Activated gamma-delta T cell treated with anti-CD3 and anti-CD28 coated beads, Interleukin-2, amount 50 U/mL, for 16 hours (primary cell): ENCODE measurements at places on chromosomes 3 and 15.

DNA sequence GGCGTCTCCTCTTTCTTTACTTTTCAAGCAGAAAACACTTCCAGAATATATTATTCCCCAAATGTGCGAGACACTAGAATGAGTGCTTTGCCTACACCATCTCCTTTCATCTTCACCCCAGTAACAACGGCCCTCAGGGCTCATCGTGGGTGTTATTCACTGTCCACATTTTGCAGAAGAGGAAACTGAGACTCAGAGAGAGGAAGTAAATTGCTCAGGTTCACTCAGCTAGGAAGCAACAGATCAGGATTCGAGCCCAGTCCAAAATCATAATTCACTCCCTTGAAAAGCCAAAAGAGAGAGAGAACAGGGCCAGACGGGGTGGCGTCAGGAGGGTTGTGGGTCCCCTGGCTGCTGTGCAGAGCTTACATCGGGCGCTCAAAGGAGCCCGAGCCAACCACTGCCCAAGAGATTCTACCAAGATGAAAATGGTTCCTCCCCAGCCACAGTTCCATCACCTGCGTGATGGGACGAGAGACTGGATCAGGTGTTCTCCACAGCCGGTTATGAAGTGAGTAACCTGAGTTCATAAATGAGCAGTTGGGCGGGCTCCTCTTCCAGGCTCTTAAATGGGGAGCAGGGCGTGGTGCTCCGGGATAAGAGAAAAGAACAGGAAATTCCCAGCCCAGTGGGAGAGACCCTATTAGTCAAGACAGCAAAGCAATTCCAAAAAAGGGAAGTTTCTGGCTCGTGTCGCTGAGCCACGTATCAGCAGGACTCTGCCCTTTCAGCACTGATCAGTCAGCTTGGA lies 48.6 kb upstream of the FLNB start:
- DNase-seq, result no peak

- no peak for DNase-seq
Observed at GRCh38 chr15:89144491-89144890, 56.2 kb downstream of the ABHD2 start.

DNA sequence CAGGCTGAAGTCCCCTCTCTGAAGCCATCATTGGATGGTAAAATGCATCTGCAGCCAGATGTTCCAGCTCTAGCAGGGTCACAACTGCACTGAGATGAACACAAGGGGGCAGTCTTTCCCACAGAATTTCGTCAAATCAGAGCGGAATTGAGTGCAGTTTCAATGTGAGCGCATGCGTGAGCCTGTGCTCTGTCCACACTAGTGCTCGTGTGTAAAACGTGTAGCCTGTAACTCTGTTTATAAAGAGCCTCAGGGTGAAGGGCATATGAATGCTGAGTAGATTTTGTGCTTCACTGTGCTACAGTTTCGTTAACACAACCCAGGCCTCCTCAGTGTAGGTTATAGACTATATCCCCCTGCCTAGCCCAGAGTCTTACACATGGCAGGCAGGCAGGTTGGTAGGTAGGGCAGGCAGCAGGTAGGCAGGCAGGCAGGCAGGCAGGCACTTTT lies 92.7 kb upstream of the GOLGA6L4 start:
- DNase-seq, result peak; percentile 68

DNA sequence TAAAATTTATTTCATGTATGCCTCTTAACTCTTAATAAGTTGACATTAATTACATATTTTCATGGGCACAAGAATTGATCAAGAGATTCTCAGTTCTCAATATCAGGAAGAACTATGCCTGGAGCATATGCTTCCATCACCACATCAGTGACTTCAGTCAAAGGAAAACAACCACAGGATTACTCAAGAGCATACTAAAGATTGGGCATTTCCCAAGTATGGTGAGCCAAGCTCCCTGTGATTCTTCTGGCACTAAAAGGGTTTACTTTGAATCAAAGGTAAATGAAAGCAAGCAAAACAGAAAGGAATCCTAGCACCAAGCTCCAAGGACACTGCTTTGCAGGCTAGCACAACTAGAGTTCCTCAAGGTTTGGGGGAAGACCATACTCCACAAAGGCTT lies 44.6 kb downstream of the FMN1 start:
- no peak for DNase-seq

DNA sequence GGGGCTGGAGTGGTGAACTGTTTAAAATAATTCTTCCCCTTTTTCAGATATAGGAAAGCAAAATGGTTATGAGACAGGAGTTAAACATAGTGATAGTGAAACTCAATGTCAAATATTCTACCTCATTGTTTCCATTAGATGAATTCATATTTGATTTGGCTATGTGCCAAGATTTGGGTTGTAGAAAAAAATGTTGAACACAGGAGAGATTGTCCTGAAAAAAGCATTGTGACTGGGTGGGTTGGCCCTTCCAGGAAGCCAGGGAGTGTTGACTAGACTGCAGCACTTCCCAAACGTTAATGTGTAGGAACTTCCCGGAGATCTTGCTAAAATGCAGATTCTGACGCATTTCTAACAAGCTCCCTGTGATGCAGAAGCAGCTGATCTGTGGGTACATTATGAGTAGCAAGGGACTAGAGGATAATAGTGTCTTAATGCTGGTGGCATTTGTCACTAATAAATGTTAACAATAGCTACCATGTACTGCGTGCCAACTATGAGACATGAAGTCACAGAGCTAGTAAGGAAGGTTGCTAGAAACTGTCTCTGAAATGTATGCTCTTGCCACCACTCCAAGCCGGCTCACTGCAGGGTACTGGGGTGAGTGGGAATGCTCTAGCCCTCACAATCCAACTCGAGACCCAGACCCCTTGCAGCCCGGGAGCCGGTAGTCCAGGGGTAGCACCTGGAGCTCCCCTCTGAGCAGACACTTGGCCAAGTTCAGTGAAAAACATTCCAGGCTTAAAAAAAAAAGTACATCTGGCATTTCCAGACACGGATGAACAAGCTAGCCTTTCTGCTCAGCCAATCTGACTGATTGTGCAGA lies 120.6 kb downstream of the CD47 start:
- no peak for DNase-seq

DNA sequence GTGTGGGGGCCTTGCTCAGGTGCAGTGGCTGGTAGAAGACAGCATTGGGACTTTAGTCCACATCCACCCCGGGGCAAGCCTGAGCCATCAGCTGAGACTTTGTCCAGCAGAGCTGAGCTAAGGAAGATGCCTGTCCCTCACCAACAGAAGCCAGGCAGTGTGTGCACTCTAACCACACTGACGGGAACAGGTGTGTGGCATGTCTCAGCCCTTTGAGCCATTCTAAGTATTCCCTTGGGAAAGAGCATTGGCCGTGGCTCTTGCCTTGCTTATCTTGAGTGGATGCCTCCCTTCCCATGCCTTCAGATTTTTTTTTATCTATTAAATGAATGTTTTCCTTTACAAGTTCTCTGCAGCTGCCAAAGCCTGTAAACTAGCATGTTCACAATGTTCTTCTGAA lies 3.5 kb downstream of the GABRA5 start:
- DNase-seq, result no peak

DNA sequence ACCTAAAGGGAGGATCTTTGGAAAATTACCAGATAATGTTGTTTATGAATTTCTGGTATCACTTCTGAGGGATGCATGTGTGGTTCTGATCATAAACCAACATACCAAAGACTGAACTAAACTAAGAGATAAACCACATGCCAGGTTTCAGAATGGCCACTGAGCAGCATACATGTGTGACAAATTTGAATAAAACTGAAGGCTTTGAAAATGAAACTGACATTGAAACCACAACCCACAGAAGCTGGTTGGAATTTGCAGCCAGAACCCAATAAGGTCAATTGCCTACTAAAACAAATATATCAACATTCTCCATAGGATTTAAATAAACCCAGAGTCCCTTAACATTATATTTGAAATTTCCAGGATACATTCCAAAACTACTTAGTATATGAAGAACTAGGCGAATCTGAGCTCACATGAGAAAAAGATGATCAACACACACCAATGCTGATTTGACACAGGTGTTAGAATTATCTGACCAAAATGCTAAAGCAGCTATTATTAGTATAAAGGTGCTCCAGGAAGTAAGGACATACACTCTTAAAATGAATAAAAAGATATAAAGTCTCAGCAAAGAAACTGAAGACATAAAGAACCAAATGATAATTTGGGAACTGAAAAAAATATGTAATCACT lies 125.0 kb downstream of the ZNF280D start:
- DNase-seq, result no peak

- DNase-seq, result no peak
Observed at GRCh38 chr15:70742928-70743327, 20.4 kb downstream of the UACA start.

DNA sequence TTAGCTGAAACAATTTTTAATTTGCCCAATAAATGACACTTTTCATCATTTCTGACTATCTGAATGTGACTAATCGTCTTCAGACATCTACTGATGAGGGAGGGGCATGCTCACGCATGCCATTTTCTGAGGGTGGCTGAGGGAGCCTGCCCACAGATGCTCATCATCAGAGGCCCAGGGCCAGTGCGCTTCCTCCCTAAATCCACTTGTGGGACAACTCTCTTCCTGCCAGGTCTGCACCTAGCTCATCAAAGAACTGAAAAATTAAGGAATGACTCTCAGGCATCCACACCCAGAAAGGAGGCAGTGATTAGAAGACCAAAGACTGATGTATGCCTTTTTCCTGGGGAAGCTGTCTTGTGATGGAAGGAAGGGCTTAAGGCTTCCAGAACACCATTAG lies 22.8 kb downstream of the RTP3 start:
- DNase-seq, result no peak

- DNase-seq, result peak; percentile 24
Observed at GRCh38 chr15:34366271-34367065, 528 bp downstream of the LPCAT4 start.

DNA sequence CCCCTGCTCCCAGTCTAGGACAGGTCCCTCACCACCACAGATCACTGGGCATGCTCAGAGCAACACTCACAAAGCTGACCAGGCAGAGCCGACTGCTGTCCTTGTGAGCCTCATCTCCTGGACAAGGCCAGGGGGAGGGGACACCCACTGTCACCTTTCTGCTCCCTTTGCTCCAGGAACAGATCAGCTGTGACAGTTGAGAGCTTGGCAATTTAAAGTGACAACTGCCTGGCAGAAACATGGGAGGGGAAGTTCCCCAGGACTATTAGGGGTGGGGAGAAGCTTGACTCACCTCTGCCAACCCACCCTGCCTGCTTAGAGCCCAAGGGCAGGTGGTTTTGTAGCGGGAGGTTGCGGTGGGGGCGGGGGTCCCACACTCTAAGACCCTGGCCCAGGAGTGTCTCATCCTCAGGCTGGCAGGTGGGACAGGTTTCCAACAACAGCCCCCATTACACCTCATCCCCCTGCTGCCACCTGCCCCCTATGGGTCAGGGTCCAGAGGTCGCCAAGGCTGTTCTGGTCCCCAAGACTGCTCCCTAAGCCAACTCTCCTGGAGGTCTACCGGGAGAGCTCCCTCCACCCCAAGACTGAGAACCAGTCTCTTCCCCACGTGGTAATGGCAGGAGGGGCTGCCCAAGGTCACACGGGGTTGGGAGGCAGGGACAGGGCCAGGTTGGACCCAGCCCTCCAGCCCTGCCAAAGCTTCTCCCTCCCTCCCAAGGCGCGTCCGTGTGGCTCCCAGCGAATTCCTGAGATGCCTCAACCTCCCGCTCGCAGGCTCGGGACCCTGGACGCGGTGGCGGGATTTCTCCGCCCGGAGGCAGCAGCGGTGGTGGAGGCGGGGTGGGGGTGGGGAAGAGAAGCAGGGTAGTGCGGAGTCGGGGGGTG lies 80.4 kb downstream of the IQSEC1 start:
- DNase-seq, result no peak

- DNase-seq, result no peak
Observed at GRCh38 chr3:55264919-55265318, 222.2 kb downstream of the WNT5A start.

DNA sequence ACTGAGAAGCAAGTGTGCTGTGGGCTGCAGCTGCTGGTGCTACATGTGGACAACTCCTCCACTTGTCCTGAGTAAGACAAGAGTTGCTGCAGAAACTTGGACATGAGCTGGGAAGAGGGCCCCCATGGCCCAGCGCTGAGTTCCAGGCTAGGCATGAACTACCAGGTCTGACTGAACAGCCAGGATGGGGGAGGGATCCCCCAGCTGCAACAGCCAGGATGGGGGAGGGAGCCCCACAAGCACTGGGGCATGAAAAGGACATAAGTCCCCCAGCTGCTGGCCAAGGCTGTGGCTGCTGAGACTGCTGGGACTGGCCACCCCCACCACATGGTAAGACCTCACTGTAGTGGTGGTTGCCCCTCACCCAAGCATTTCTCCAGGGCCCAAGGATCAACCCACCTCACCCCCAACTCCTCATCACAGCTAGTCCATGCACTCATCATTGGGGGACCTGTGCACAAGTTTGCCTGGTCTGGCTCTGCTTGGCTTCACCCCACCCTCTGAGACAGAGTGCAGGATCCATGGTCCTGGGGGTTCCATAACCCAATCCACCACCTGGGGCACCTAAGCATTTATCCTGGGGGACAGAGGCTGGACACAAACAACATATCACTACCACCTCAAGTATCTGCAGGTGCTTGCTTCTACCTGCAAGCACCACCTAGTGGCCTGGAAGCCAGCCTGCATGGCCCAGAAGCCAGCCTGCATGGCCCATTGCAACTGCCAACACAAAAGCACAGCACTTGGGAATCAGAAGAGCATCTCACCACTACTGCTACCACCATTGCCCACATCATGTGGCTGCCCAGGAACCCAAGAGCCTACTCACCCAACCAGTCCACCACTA lies 84.5 kb upstream of the STT3B start:
- DNase-seq, result peak; percentile 9

DNA sequence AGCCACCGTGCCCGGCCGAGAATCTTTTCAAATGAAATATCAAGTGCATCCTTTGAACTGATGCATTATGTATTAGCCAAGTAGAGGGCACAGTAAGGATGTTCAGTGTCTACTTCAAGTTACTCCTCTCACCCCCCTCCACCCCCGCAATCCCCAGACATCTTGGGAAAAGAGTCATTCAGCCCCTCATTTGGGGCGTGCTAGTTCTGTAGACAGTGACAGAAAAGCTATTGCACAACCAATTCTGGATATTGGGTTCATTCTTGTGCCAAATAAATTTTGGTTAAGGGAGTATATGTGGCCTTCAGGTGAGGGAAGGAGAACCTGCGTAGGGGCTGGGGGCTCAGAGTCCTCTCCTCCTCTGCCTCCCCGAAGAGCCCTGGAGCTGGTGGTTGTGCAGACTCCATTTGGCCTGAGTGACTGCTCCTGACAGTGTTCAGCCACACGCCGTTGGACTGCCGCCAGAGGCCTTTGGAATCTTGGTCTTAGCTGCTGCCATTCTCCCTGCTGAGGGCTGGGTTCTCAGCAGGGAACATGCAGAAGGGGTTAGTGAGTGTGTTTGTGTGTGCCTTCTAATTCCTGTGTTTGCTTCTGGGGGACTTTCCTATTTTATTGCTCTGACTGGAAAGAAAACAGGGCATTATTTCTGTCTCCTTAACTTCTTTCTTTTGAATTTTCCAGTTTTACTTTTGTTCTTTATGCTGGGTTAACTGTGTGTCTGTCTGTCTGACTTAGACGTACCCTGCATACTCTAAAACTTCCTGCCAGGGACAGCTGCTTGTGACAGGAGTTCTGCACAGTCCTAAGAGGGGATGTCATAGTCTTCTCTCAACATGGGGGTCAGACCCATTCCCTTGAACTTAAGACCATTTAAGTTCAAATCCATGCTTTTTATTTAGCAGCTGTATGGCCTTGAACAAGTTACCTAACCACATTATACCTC lies 21.0 kb downstream of the RARB start:
- no peak for DNase-seq

GRCh38 chr15:78944669-78945407 lies at the start of gene CTSH:
Gene CTSH, minus strand, starts transcription at chr15:78945046. Its CDS starts 65 bp downstream, at chr15:78944981.
- peak; percentile 39 for DNase-seq
